ENCODE measurements at places on chromosomes 6 and 20. TPM values are rescaled to one million over a fixed set of nuclear protein-coding genes. Genes with fewer than 3 reads are reported as not detected.
A peak's percentile ranks its signal among the peaks of the same experiment; 100 is the strongest.

- DNase-seq: no peak
- peaks cover 11% of the 10 kb centered on the region for H3K4me1 ChIP-seq
- no peak overlapping the region for H3K4me3 ChIP-seq
- H3K27me3 ChIP-seq: peaks cover 5% of the 10 kb centered on the region
- H3K36me3 ChIP-seq: no peaks in the 10 kb centered on the region
These were observed 13.3 kb upstream of the QKI start for GRCh38 chr6:163401039-163401885.

GRCh38 chr6:77019081-77019480, 444.2 kb downstream of the HTR1B start:
- H3K27me3 ChIP-seq: no peaks in the 10 kb centered on the region
- DNase-seq: no peak
- H3K4me3 ChIP-seq: no peak overlapping the region

DNA sequence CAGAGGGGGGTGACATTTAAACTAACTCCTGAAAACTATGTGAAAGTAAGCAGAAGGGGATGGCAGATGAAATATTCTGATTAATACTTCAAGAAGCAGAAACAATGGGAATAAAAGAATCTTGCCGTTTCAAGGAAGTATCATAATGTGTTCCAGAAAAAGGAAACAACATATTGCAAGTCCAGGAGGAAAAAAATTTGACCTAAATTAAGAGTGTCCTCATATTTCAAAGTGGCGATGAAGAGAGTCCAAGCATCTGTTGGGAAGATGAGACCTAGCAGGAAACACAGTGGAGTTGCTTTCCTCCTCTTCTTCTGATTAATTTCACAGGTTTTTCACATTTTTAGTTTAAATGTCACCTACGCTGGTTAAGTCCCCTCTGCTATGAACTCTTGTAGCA, 45.6 kb upstream of the TNFAIP3 start:
- H3K36me3 ChIP-seq: no peaks in the 10 kb centered on the region
- peaks cover 5% of the 10 kb centered on the region for H3K4me1 ChIP-seq
- no peak for DNase-seq

DNA sequence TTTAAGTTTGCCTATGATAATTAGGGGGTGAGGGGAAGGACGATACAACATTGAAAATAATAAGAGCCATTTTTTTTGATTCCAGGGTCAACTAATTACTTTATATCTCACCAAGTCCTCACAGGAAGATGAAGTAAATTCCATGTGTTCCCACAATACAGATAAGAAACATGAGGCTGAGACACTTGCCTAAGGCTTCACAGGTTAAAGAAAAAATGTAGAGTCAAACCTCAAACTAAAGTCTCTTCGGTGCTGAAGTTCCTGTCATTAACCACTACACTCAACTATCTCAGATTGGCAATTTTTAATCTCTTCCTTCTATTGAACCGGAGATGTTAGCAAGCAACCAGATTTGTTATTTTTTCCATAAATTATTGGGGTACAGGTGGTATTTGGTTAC, 33.0 kb downstream of the MRAP2 start:
- H3K4me1 ChIP-seq: peaks cover 1% of the 10 kb centered on the region
- H3K4me3 ChIP-seq: no peak overlapping the region
- H3K27me3 ChIP-seq: no peaks in the 10 kb centered on the region
- peaks cover 2% of the 10 kb centered on the region for H3K36me3 ChIP-seq

Gene SRMS
- total RNA-seq: not detected

GRCh38 chr6:165984729-165985275, 182.8 kb downstream of the TBXT start:
- no peak overlapping the region for H3K27ac ChIP-seq
- peaks cover 92% of the 10 kb centered on the region for H3K27me3 ChIP-seq
- DNase-seq: no peak
- H3K4me1 ChIP-seq: peaks cover 10% of the 10 kb centered on the region

GRCh38 chr20:17685168-17685567, 3.1 kb upstream of the RRBP1 start:
- no peak overlapping the region for H3K27ac ChIP-seq
- no peak overlapping the region for H3K4me3 ChIP-seq
- peaks cover 14% of the 10 kb centered on the region for H3K27me3 ChIP-seq
- DNase-seq: no peak
- H3K36me3 ChIP-seq: peaks cover 2% of the 10 kb centered on the region

DNA sequence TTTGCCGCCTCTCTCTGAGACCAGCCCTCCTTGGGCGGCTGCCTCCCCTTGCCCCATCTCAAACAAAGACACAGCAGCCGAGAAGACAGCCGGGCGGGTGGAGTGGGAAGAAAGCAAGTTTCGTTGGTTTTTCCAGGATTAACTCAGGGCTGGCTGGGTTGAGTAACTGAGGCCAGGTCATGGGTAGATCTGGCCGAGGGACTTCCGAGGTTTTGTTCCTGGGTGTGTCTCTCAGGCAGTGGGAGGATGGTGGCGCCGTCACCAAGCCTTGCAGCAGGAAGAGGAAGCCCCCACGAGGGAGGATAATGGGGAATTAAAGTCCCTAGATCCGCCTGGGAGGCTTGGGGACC, 167.2 kb downstream of the TTLL2 start:
- DNase-seq: no peak
- peaks cover 8% of the 10 kb centered on the region for H3K27me3 ChIP-seq
- H3K4me1 ChIP-seq: peaks cover 48% of the 10 kb centered on the region
- no peaks in the 10 kb centered on the region for H3K36me3 ChIP-seq
- H3K27ac ChIP-seq: peak overlapping the region; percentile 91

DNA sequence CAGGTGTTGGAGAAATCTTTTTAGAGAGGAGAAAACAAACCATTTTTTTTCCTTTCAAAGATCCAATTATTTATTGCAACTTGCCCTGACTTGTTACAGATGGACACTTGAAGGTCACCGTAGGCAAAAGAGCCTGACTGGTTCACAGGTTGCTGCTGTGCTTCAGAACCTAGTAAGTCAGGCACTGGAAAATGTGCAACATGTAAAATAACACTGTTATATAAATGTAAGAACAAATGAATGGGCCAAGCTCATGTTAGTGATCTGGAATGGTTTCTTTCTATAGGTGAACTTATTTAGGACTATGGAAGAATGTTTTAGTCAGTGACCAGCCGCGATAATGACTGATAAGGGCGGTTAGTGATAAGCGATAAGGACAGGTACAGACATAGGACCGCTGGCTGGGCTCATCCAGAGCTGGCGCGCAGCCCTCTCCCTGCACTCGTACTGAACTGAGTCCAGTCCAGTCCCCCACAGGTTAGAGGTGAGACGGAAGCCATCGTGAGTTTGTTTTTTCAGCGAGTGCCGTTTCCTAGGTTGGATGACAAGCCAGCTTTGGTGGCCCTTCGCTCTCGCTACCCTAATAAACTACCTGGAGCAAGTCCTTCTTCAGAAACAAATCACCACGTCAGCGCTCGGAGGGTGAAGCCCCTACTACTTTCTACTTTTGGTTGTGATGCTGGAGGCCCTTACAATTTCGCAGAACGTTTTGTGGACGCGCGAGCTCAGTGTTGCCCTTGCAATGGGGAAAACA, 94.4 kb upstream of the PRDM1 start:
- DNase-seq: no peak
- peak overlapping the region; percentile 85 for H3K27ac ChIP-seq
- H3K4me1 ChIP-seq: peaks cover 16% of the 10 kb centered on the region
- H3K36me3 ChIP-seq: no peaks in the 10 kb centered on the region
- H3K27me3 ChIP-seq: peaks cover 74% of the 10 kb centered on the region

- peaks cover 11% of the 10 kb centered on the region for H3K27me3 ChIP-seq
- H3K27ac ChIP-seq: no peak overlapping the region
- H3K4me3 ChIP-seq: no peak overlapping the region
- DNase-seq: no peak
These were observed 6.9 kb upstream of the PHACTR1 start for GRCh38 chr6:12709556-12710232.

- no peak overlapping the region for H3K4me3 ChIP-seq
- H3K27me3 ChIP-seq: peaks cover 2% of the 10 kb centered on the region
- no peak overlapping the region for H3K27ac ChIP-seq
- H3K4me1 ChIP-seq: peaks cover 1% of the 10 kb centered on the region
- peaks cover 3% of the 10 kb centered on the region for H3K36me3 ChIP-seq
These were observed 456.8 kb upstream of the CHD6 start for GRCh38 chr20:42074944-42075343.

- H3K36me3 ChIP-seq: no peaks in the 10 kb centered on the region
- H3K4me3 ChIP-seq: no peak overlapping the region
- DNase-seq: no peak
- no peaks in the 10 kb centered on the region for H3K27me3 ChIP-seq
These were observed 1267.0 kb upstream of the CITED2 start for GRCh38 chr6:140641412-140641811.

Gene BAK1
- total RNA-seq: 21.0 TPM

DNA sequence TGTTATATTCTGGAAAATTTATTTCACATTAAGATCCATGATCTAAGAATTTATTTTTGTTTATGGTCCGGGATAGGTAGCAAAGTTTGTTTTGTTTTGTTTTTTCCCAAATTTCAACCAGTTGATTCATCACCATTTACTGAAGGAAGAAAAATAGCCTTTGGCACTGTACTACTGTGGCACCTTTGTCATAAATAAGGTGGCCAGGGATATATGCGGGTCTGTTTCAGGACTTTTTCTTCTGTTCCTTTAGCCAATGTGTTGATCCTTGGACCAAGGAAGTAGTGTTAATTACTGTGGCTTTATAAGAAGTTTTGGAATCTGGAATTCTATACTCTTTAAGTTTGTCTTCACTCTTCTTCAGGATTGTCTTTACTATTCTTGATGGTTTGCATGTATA, 171.7 kb downstream of the FAXC start:
- H3K36me3 ChIP-seq: no peaks in the 10 kb centered on the region
- no peak for DNase-seq
- no peak overlapping the region for H3K4me3 ChIP-seq
- no peaks in the 10 kb centered on the region for H3K27me3 ChIP-seq
- H3K27ac ChIP-seq: no peak overlapping the region

Gene BPIFB2
- not detected for total RNA-seq

- DNase-seq: no peak
- H3K27me3 ChIP-seq: no peaks in the 10 kb centered on the region
- H3K4me3 ChIP-seq: no peak overlapping the region
- peaks cover 7% of the 10 kb centered on the region for H3K4me1 ChIP-seq
These were observed 154.7 kb upstream of the LAMP5 start for GRCh38 chr20:9359561-9360308.

Data from progenitor cell of endocrine pancreas (in vitro differentiated cells).